ENCODE measurements at places on chromosomes 5 and 9.

DNA sequence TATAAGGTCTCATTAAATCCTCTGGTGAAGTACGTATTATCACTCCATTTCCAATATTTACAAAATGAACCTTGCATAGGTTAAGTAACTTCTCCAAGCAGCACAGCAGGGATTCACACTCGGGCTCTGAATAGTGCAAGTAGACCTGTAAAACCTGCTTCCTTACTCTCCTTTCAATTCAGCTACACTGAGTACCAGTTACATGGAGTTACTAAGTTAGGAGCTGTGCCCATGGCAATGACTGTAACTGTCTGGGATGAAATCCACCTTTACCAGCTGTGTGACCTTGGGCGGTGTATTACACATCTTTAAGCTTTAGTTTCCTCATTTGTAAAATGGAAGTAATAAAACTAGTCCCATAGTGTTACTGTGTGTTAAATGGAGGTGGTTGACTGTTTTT, 15.9 kb upstream of the MOB3B start:
- no peak for DNase-seq

DNA sequence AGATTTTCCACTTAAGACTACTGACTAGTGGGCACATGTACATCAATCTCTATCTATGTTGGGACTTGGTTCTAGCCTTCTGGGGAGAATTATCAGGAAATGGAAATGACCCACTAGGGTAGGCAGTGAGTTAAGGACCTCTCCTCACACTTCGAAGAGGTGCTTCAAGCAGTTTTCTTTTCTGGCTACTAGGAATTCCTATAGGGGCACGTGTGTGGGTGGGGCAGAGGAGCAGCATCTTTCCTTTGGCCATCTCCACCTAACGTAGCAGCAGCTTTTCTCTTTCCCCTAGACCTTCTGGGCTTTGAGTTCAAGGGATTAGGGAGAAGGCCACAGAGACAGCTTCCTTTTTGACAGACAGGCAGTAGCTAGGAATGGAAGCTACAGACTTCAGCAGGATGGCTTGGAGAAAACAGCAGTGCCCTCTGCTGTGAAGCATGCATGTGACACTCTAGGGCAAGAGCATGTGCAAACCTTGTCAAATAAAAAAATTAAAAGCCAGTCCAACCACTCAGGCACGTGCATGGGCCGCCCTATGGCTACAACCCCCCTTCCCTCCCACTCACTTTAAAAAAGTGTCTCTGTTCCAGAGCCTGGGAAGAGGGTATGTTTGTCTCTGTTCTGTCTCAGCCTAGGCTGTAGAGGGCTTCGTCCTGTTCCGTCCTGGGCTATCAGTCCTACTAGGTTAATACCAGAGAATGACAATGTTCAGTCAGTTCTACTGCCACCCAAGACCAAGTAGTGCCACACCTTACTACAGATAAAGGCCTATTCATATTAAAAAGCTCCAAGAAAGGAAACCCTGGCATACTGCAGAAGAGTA, 8.7 kb upstream of the GFRA3 start:
- no peak for DNase-seq

GRCh38 chr5:72434056-72434780, 73.0 kb downstream of the ZNF366 start:
- no peak for DNase-seq

- DNase-seq = no peak
Measured at GRCh38 chr5:95531491-95531890, 23.3 kb downstream of the SKIC3 start.

- no peak for DNase-seq
Measured at GRCh38 chr5:177388521-177389052, 4.4 kb downstream of the SLC34A1 start.

GRCh38 chr5:178240766-178241165, 8.2 kb upstream of the PHYKPL start:
- DNase-seq = no peak

- no peak for DNase-seq
Measured at GRCh38 chr9:133621725-133622267, 12.6 kb upstream of the FAM163B start.

GRCh38 chr9:133713150-133713959, 24.8 kb downstream of the SARDH start:
- DNase-seq = no peak

DNA sequence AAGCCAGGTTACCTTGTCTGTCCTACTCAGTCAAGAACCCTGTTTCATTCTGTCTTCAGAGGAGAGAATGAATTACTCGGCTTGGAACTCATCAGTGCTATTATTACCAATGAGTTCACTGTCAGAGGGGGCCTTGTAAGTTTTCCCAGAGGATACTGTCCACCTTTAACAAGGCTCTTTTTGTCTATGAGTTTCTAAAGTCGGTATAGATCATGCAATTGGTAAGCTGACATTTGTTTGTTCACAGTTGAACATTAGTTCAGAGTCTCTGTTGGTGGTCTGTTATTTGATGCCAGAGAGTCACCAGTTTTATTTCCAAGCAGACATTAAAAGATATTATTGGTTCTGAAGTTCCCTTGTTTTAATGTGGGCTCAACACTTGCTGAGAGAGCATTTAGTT, 58.1 kb upstream of the DHFR start:
- no peak for DNase-seq

DNA sequence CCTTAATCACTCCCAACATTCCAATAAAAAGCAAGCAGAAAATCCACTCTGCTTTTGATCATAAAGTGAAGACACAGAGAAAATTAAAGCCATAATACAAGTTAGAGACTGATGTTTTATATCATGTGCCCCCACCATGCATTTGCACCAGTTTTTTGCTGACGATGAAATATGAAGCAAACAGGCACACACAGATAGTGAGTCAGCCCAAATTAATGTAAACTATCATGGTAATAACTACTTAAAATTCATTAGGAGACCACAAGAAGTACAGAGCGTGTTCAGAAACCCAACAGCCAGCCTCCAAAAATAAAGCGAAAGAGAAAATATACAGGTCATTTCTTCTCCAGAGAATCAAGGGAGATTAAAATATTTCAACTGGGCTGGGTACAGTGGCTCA, 46.4 kb upstream of the KDM4C start:
- no peak for DNase-seq

DNA sequence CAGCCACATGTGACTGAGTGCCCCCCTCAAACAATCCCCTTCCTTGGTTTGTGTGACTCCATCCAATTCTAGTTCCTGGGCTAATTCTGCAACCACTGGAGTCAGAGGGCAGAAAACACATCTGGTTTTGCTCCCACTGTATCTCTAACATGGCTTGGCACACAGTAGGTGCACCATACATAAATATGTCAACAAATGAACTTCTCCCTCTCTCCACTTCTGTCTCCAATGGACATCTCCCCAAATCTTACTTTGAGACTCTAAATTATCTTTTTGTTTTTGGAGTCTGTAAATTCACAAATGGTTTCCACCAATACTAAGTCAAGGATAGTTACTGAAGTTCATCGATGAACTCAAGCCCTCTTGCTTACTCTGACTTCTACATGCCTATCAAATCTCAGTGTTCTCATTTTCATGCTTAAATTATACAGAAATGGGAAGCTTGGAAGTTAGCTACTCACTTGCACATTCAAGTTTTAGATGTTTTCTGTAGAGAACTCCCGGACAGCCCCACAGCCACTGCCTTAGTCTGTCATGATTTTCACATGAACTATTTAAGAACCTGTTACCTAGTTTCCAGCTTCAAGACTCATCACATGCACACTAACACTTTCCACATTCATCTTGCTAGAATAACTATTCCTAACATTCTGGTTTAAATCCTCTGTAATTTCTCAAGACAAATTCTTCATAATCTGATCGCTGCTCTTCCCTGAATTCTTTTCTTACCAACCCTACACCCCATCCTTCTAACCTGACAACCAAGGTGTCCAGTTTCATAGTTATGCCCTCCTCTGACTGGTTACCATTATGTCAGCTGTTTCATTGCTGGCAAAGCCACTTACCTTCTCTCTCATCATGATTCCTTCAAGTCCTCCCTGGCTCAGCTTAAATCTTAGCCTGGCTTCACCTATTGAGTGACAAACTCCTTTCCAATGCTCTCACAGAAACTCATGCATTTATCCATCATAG, 6.0 kb downstream of the RPL37 start:
- DNase-seq = peak; percentile 53

DNA sequence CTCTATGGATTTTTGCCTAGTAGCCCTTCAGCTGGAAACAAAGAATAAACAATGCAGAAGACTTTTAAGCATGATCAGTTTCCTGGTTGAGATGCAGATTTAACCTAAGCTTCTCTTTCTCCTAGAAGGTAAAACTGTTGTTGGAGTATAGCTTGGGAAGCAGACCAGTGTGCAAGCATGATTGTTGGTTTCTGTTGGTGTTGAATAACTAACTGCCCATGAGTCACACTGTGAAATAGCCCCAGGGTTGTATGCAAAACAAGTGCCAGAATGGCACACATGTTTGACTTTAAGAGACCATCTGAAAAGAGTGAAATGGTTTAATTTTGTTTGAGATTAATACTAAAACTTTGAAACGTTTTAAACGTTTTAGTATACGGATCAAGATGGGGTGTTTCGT, 227.1 kb downstream of the ARHGEF28 start:
- DNase-seq = no peak

GRCh38 chr5:109690975-109691574, 1.3 kb downstream of the MAN2A1 start:
- peak; percentile 94 for DNase-seq

- DNase-seq = no peak
Measured at GRCh38 chr9:98303633-98304125, 48.2 kb upstream of the TBC1D2 start.

DNA sequence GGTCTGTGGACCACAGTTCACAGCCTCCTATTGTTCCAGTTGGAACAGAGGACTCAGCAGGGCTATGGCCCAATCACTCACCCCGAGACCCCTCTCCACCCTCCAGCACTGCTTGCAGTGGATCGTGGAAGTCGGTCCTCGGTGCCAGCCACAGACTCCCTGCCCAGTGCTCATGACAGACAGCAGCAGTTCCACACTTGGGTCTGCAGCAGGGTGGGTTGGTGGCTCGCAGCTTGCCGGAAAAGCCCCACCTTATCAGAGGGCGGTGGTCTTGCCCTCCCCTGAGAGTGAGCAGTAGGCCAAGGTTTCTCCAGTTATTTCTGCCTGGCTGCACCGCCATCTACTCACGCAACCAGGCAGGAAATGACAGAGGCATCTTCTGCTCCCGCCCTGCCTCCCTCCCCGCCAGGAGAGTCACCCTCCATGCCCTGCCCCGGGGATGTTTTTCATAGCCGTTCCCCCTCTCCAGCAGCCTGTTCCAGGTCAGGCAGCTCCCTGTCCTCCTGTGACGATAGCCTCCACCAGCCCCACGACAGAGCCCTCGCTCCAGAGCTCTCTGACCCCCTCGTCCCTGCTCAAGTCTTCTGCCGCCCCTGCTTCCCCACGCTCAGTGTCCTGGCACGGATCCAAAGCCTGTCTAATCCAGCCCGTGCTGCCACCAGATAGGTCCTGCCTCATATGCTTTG, 34.5 kb downstream of the UNC5A start:
- DNase-seq = no peak

- no peak for DNase-seq
Measured at GRCh38 chr5:10551782-10552138, 12.1 kb upstream of the ANKRD33B start.

- no peak for DNase-seq
Measured at GRCh38 chr5:154999865-155000264, 13.7 kb upstream of the KIF4B start.

- DNase-seq = no peak
Measured at GRCh38 chr9:120944948-120945347, 18.4 kb upstream of the TRAF1 start.

GRCh38 chr9:98192503-98193335, at the start of gene CORO2A:
CORO2A (minus strand) TSS chr9:98192637; CDS start chr9:98157660, 34,977 bp downstream.
- DNase-seq = no peak

DNA sequence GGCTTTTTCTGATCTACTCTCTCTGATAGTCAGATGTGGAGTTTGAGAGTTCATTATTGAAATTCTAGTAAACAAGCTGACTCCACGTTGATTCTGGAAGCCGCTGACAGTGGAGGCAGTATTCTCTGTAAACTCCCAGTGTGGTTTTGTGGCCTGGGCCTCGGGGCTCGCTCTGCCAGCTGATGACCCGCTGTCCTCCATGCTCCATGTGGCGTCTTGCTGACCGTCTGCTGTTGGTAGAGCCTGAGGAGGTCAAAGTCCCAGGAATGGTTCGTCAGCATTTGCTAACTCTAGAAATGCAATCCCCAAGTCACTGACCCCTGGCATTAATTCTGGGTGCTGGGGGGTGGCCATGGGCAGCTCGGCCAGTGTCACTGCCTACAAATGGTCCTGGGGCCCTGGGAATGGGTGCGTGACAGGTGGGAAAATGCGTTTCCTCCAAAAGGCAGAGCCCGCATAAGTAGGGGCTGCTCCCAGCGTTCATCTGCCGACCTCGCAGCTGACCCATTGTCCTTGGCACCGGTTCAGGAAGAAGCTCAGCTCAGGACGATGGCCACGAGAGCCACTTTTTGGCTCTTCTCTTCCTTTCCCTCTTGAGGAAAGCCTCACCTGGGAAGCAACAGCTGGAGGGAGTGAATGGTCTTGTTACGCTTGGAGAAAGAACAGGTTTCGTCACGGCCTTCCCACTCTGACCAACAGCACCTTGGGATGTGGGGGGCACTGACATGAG, 55.1 kb downstream of the MRPL36 start:
- DNase-seq = no peak

DNA sequence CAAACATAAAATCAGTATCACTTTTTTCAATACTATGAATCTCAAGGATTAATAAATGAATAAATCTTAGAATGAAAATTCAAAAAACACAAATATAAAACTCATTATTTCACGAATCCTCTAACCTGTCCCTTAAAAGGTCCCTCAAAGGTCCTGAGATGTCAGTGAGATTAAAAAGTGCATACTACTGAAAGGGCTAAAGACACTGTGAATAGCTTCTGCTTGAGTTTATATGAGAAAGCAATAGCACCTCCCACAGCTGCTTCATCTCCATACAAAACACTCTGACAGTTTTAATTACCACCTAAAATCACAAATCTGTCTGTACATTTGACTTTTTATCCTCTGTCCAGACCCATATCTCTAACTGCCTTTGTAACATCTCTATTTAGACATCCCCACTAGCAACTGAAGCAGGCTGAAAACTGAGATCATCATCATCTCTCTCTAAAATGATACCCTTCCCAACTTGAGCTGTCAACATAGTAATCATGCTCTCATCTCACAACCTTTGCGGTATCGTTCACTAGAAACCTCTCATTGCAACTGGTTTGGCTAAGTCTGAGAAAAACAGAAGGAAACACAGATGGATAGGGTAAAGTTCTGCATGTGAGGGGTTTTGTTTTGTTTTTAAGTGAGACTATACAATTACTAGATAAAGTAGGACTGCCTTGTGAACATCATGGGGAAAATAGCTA, 56.3 kb downstream of the TBCA start:
- DNase-seq = no peak

- DNase-seq = peak; percentile 78
Measured at GRCh38 chr5:72507231-72507906, at the start of gene ZNF366. ZNF366 (minus strand) TSS chr5:72507410; CDS start chr5:72461496, 45,914 bp downstream.

GRCh38 chr9:89812556-89813181, 207.9 kb downstream of the GADD45G start:
- no peak for DNase-seq
